ENCODE measurements at places on chromosomes 11 and 22.

DNA sequence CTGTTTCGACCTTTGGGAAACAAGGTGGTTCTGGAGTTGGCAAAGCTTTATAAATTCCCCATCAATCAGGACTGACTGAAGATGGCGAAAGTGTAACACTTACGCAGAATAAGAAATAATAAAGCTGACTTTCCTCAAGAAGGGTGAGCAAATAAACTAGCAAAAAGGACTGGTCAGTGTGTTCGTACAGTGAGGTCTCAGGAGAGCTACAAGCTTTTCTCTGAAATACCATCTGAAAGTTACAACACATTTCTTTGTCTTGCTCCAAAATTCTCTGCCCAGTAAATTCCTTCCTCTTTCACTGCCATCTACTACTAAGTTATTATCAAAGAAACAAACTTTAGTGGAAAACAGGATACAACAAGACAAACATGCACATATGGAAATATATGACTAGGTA is 13.4 kb downstream of the PITPNB start:
- no peak for DNase-seq

DNA sequence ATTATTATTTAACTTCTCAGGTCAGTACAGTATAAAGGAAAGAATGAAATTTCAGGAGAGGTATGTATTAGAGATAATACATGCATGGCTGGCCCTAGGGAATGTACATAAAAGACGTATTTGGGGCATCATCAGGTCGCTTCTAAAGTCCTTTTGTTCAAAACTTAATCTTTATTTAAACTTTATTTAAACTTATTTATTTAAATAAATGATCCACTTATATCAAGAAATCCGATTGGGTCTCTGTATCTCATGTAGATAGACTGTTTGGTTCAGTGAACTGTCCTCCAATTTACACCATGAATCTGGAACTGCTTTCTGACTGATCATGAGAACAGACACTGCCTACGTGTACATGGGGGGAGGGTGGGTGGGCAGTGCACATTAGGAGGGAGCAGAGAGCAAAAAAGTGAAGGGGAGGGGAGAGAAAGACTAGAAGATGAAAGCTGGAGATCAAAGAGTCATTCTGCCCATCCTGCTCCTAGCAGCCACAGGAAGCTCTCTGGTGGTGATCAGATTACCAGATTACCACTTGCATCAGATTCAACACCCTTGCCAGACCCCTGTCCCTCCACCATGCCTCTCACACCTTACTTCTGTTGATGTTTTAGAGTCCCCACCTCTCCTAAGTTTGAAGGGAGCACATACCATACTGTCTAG is 92.1 kb upstream of the MTMR2 start:
- peak; percentile 54 for DNase-seq

GRCh38 chr11:86772999-86773398 is 27.3 kb upstream of the PRSS23 start:
- DNase-seq, result no peak

GRCh38 chr11:1358286-1358685 is 31.4 kb upstream of the BRSK2 start:
- no peak for DNase-seq

- DNase-seq, result no peak
Observed at GRCh38 chr11:67574938-67575337, 8.7 kb upstream of the GSTP1 start.

GRCh38 chr11:130452176-130452575 is 3.7 kb downstream of the ADAMTS15 start:
- no peak for DNase-seq

GRCh38 chr11:117664897-117665296 is 132.1 kb downstream of the DSCAML1 start:
- DNase-seq, result no peak

GRCh38 chr11:95140397-95141033 is 50.9 kb downstream of the ENDOD1 start:
- no peak for DNase-seq

- DNase-seq, result no peak
Observed at GRCh38 chr22:49726701-49727101, 101.0 kb downstream of the BRD1 start.

DNA sequence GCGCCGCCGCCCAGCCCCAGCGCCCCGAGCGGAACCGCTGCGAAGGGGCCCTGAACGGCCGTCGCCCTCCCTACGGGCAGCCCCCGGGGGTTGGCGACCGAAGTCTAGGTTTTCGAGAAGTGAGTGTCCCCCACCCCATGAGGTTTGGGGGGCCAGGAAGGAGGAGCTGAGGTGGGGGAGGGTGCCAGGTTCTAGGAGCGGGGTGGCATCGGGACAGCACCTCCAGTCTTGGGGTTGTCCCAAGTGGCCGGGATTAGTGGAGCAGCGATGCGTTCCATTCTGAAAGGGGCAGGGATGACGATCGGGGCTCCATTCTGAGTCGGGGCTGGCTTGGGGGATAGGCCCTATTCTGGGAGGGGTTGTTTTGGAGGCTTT is 408 bp downstream of the PPP2R5B start:
- no peak for DNase-seq

DNA sequence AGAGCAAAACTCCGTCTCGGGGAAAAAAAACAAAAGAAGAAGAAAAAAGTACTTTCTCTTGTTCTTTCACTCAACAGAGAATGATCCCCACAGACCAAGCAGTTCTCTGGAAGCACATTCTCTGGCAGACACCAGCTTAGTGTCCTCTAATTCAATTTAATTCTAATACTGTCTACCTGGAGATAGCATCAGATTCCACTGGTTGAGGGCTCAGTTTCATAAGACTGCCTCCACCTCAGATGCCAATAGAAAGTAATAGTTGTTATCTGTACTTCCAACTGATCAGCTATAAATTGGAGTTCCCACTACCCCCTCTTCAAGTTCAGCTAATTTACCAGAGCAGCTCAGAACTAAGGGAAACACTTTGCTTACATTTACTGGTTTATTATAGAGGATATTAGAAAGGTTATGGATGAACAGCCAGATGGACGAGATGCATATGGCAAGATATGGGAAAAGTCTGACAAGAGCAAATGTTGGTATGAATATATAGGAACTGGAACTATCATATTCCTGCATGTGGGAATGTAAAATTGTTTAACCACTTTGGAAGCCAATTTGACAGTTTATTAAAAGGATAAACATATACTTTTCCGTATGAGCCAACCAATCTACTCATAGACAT is 64.3 kb downstream of the TMEM135 start:
- no peak for DNase-seq

DNA sequence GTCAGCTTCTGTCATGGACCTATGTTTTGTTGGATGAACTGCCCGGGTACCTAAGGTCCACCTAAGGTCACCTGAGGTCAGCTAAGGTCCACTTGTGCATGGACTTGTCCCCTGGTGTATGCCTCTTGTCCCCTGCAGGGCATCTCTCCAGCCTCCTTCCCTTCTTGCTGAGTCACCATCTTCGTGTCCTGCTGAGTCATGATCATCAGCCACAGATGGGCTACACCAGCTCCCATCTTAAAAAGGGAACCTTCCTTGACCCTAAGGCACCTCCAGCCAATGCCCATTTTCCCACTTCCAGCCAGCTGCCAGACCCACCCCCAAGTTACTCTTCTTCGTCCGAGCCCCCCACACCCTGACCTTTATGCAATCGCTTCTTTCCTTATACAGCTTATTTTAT is 544.9 kb downstream of the TBC1D22A start:
- DNase-seq, result no peak

DNA sequence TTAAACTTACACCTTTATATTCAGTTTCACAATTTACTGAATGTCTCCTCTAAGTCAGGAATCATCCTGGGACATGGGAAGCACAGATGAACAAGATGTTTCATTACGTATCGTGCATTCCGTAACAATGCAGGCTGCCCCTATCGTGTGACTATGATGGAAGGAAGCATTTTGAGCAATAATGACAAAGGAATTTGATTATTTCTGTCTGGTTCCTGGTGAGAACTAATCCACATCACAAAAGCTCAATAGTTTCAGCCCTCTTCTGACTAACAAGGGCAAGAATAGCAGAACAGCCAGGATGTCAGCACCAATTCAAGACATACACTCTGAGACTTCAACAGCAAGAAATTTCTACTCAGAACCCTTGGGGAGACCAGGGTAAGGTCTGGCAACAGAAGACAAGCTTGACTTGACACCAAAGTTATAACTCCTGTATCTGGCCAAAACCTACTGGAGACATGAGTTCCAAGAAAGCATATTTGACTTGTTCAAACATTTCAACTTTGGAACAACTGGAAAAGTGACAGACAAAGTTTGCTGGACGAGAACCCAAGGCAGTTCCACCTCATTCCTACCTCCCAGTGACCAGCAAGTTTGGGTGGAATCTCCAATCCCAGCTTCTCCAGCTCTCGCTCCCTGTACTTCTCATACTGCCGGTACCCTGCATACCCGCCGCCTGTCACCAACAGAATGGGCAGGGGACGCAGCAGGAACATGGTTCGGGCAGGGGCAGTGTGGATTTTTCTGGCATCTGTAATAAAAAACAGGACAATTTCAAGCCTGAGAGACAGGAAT is 14.3 kb downstream of the PISD start:
- DNase-seq, result no peak

- DNase-seq, result no peak
Observed at GRCh38 chr11:73839123-73839457, 37.6 kb downstream of the COA4 start.

DNA sequence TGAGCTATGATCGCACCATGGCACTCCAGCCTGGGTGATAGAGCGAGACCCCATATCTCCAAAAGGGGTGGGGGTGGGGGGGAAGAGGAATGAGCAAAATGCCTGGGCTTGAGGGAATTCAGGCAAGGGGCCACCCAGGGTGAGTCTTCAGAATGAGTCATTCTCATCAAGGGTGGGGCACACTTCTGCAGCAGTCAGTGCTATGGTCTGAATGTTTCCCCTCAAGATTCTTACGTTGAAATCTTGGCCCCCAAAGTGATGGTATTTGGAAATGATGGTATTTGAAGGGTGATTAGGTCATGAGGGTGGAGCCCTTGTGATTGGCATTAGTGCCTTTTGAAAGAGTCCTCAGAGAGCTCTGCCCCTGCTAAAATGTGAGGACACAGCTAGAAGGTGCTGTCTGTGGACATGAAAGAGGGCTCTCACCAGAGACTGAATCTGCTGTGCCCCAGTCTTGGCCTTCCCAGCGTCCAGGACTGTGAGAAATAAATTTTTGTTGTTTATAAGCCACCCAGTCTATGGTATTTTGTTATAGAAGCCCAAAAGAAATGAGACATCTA is 86.4 kb upstream of the THY1 start:
- DNase-seq, result no peak

DNA sequence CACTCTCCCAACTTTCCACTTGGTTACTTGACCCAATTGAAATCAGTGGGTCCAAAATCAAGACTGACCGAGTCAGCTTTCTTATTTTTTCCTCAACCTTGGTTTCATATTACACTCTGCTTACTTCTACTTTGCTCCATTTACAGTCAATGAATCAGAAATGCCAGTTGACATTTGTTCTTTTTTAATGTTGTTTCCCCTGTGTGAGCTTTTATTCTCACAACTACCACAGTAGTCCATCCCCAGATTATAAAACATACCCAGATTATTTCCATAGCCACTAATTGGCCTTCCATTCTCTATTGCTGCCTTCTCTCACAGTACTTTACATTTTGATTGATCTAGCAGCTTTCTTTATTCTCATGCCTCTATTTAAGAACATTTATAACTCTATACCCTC is 50.0 kb downstream of the DNAJC24 start:
- DNase-seq, result no peak

- DNase-seq, result no peak
Observed at GRCh38 chr11:25052844-25053243, 556.0 kb downstream of the LUZP2 start.

DNA sequence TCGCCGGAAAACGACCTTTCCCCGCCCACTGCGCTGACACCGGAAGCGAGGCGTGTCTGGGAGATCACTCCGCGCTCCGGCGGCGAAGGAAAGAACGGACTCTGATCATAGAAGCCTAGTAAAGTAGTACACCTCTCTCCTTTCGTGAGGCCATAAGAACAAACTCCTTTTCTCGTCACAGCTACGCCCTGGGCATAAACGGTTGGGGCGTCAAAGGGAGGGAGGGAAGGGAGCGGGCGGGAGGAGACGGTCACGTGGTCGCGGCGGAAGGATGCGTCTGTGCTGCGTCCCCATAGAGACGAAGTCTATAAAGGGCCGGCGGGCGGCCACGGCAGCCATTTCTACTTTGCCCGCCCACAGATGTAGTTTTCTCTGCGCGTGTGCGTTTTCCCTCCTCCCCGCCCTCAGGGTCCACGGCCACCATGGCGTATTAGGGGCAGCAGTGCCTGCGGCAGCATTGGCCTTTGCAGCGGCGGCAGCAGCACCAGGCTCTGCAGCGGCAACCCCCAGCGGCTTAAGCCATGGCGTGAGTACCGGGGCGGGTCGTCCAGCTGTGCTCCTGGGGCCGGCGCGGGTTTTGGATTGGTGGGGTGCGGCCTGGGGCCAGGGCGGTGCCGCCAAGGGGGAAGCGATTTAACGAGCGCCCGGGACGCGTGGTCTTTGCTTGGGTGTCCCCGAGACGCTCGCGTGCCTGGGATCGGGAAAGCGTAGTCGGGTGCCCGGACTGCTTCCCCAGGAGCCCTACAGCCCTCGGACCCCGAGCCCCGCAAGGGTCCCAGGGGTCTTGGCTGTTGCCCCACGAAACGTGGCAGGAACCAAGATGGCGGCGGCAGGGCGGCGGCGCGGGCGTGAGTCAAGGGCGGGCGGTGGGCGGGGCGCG is at the start of gene ATF4:
TSS of gene ATF4 (plus strand) at position 337 of the 880 bp plus-strand sequence. CDS start 884 bp downstream, outside the sequence.
- peak; percentile 97 for DNase-seq

GRCh38 chr22:38080850-38081635 is 2.9 kb downstream of the SLC16A8 start:
- DNase-seq, result no peak

DNA sequence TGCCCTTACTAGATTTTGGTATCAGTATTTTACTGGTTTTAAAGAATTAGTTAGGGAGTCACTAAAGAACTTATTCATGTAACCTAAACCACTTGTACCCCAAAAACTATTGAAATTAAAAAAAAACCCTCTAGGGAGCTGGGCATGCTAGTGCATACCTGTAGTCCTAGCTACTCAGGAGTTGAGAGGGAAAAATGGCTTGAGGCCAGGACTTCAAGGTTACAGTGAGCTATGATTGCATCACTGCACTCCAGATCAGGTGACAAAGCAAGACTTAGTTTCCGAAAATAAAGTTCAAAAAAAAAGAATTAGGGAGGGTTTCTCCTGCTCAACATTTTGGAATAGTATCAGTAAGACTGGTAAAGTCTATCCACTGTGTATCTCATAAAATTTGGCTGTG is 364.4 kb upstream of the LUZP2 start:
- no peak for DNase-seq

- no peak for DNase-seq
Observed at GRCh38 chr11:95100856-95101507, 11.3 kb downstream of the ENDOD1 start.

Data from CD4-positive, alpha-beta T cell treated with Interleukin-6 for 4 hours (primary cell).